Motor neuron (in vitro differentiated cells): ENCODE measurements at places on chromosomes 3 and 15. TPM values are rescaled to one million over a fixed set of nuclear protein-coding genes. Genes with fewer than 3 reads are reported as not detected.

- peak; percentile 98 for ATAC-seq
Observed at GRCh38 chr3:45545476-45545875, 49.1 kb upstream of the LIMD1 start.

- ATAC-seq, result peak; percentile 52
Observed at GRCh38 chr3:195548987-195549386, 5.9 kb upstream of the PPP1R2 start.

GRCh38 chr3:141561426-141562034 lies 74.7 kb downstream of the RASA2 start:
- peak; percentile 15 for ATAC-seq

GRCh38 chr3:30181581-30181980 lies 424.8 kb upstream of the TGFBR2 start:
- ATAC-seq, result no peak

DNA sequence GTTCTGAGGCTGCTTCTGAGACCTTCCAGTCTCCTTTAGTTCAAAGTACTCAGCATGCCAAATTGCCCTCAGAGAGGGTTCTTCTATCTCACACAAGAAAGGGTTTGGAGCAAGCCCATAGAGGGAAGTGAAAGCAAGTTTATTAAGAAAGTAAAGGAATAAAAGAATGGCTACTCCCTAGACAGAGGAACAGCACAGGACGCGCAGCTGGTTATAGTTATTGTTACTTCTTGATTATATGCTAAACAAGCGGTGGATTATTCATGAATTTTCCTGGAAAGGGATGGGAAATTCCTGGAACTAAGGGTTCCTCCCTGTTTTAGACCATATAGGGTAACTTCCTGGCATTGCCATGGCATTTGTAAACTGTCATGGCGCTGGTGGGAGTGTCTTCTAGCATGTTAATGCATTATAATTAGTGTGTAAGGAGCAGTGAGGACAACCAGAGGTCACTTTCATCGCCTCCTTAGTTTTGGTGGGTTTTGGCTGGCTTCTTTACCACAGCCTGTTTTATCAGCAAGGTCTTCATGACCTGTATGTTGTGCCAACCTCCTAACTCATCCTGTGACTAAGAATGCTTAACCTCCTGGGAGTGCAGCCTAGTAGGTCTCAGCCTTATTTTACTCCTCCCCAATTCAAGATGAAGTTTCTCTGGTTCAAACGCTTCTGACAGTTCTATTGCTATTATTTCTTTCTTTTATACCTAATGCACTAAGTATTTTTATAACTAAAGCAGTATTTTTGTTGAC lies 26.3 kb downstream of the SCN11A start:
- peak; percentile 69 for ATAC-seq

DNA sequence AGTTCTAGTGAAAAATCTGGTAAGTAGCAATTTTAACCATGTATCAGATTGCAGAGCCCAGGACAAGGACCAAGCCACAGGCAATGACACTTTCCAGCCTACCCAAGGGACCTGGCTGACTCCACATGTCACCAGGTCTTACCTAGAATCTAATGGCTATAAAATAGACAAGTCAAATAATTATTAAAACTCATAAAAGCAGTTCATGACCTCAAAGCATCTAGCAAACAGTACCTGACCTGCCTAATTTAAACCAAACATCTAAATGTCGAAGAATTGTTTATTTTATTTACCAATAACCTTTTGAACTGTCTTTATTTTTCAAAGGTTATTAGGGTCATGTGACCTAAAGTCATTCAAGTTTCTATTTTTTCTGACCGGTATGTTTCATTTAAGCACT lies 35.6 kb upstream of the MKRN3 start:
- no peak for ATAC-seq

DNA sequence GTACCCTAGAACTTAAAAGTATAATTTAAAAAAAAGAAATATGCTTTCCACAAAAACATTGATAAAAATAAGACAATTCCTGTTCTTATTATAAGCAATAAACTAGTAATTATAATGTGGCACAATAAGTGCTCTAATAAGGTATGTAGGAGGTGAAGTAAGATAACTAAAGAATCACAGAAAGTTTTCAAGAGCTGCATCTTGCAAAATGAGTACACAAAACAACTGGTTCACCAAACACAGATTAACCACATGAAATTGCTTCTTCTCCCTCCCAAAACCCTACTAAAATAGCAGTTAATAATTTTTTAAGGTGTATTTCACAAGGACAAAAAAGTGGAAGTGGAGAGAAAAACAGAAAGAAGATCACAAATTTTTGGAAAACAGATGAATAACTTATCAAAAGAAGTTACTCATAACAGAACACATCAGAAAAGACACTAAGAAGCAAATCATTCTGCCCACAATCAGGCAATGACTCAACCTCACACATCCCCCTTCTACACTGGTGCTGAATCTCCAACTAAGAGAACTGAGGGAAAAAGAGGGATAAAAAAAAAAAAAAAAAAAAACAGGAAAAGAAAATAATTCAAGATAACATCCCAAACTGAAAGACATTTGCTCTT lies 64.2 kb downstream of the TBC1D5 start:
- ATAC-seq, result no peak

GRCh38 chr3:58560771-58561311 lies 16.4 kb downstream of the FAM107A start:
- peak; percentile 48 for ATAC-seq

DNA sequence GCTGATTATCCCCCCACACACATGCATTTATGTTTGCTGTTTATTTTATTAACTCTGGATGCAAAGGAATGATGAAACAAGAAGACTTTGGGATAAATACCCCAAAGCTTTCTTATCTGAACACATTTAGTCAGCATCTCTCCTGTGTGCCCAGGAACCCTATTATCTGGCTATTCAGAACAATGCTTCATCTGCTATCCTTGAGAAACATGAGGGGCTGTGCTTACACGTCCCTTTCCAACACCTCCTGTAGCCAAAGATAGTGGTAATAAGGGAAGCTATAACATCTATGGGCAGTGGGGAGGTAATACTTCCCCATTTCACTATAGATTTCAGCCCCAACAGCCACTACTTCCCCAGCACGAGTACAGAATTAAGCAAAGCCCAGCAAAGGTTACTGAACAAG lies 94.7 kb downstream of the SSR3 start:
- no peak for ATAC-seq

DNA sequence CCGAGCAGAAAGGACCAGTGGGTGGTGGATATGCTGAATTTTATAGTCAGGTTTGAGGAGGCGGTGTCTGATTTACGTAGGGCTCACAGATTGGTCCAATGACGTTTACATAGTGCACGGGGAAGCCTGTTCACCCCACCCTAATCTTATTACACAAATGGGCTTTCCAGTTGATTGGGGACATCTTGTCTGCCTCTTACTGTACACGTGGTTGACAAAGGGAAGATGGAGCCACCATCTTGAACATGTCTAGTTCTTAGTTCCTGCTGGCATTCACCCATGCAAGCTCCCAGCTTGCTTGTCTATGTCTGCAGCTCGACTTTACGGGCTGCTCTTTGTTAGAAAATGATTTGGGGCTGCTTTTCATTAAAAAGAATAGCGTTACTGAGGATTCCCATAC lies 332.0 kb upstream of the SLCO3A1 start:
- no peak for ATAC-seq

GRCh38 chr15:74835312-74835823 lies 7.6 kb downstream of the ULK3 start:
- ATAC-seq, result no peak

- ATAC-seq, result no peak
Observed at GRCh38 chr3:48352546-48352945, 19.1 kb upstream of the SPINK8 start.

DNA sequence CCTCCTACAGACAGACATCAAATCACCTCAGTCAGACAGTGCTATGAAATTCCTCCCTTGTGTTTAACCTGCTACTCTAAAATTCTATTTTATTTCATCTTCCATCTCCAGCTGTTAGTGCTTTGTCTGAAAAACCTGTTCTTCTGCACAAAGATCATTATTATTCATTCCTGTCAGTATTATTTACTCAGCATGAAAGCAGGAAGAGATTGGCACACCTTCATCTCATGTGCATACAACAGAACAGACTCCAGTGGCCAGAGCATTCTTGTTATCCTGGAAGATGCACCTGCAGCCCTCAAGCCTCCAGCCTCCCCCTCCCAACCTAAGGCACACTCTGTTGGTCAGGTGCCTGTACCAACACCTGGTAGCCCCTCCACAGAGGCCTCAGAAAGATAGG lies 1.8 kb upstream of the ROPN1B start:
- ATAC-seq, result no peak

DNA sequence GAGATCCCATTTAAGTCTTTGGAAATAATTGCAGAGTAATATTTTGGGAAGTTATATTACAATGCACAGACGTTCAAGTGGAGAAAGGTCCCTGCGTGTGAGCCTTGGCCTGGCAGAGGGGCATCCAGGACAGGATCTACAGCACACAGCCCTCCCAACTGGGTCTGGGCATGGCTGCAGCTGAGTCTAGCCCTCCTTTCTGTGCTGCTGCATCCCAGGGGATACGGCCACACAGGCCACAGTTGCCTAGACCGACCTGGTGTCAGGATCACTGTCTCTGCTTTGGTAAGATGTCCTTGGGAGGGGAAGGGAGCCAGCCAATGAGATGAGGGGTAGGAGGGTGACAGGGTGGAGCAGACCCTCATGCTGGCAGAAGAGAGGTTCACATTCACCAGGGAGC lies 46.1 kb downstream of the APBA2 start:
- no peak for ATAC-seq

DNA sequence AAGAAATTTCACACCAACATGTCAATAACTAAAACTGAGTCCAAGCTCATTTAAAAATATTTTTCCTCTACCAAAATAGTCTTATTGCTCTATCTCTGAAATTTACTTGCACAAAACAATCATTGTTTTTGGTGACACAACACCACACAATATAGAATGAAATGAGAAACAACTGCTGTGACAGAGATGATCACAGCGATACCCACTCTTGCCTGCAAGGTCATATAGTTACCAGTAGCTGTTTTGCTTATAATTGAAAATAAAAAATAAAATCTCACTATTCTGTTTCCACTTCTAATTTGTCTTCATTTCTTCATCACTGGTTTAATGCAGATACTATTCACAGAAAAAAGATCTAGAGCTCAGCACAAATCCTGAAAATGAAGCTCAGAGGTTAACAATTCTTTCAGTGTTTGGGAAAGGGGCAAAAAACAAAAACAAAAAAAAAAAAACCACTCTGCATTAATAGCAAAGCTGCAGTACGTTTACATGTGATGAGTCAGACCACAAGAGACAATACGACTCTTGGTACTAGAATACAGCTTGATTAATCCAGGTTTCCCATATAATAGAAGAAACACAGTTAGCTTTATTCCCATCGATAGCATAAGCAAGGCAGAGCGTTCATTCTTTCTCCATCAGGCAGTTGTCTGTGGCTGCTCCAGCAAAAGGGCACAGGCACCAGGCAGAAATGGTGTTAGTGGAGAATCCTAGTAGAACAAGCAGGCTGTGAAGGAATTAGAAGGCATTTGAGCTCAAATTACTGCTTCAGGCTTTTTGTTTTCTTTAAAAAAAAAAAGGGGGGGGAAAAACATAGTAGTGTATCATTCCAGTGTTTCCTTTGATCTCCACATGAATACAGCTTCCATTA lies 773 bp downstream of the ANKRD28 start:
- ATAC-seq, result peak; percentile 87

DNA sequence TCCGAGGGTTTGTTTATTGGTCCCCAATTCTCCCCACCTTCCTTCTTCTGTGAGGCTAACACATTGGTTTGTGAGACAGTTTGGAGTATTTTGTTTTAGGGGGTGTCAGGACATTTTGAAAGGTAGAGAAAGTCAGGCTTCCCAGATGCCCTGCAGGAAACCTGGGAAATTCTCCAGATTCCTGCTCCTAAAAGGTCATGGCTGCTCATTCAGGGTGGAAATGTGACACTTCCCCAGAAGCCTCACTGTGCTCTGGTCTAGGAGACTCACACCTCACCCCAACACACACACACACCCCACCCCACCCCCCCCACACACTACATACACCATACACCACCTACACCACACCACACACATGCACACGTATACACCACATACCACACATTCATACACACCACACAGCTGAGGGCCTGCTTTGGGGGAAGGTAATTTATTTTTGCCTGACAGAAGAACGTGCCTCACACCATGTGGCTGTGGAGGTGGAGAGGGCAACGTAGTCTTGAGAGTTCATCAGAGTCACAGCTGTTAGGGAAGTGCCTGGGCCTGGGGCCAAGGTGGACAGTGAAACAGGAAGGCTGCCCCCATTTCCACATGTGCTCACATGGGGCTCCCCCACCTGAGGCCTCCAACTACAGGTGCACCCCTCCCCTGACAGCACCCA lies 40.4 kb upstream of the LIMD1 start:
- ATAC-seq, result no peak

GRCh38 chr3:159904455-159904854 lies 84.2 kb upstream of the IL12A start:
- no peak for ATAC-seq

GRCh38 chr3:117998071-117998470 lies 1036.6 kb downstream of the IGSF11 start:
- peak; percentile 9 for ATAC-seq

DNA sequence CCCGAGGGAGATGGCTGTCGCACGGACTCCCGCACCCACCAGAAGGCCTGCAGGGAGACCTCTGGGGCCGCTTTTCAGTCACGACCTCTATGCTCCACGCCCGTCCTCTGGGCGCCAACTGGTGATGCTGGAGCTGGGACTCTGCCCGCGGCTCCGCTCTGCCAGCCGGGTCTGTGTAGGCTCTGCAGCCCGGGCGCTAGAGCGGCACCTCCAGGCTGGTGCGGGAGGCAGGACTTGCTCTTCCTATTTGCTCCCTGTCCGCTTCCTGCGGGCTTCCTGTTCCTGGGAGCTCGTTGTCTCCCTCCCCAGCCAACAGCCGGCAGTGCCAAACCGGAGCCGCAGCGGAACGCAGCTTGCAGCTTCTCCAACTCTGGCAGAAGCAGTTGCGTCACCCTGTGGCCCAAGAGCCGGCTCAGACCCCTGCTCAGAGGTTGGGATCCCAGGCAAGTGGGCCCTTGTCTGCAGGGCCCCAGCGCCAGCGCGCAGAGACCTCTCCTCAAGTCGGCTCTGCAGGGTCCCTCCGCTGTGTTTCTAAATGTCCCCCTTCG lies 285.9 kb downstream of the XXYLT1 start:
- ATAC-seq, result no peak

Gene PHLDB2
- total RNA-seq, result 5.4 and 7.8 TPM in 2 replicates

Gene IL12A
- total RNA-seq, result 1.3 and 2.4 TPM in 2 replicates

Gene HEG1
- 173 and 190 TPM in 2 replicates for total RNA-seq

Gene PCBP4
- total RNA-seq, result 338 and 344 TPM in 2 replicates

Gene C3orf20
- 0.21 and 0.22 TPM in 2 replicates for total RNA-seq

Gene MED12L
- 8.1 and 9.9 TPM in 2 replicates for total RNA-seq

Gene FANCD2OS
- not detected in 2 replicates for total RNA-seq

Gene FOXP1
- total RNA-seq, result 118 and 135 TPM in 2 replicates

Gene RLBP1
- total RNA-seq, result 0.35 TPM in 1 of 2 replicates, not detected in the other

Gene ZNF860
- 0.85 and 1.0 TPM in 2 replicates for total RNA-seq

Gene IFRD2
- 18.2 and 22.4 TPM in 2 replicates for total RNA-seq

Gene RTP4
- 0.28 and 0.49 TPM in 2 replicates for total RNA-seq

Gene CPNE9
- total RNA-seq, result 0.33 and 1.1 TPM in 2 replicates

Gene FBXW12
- total RNA-seq, result 0.28 and 0.68 TPM in 2 replicates

Gene KLF13
- 36.5 and 37.0 TPM in 2 replicates for total RNA-seq

Gene CPA3
- not detected in 2 replicates for total RNA-seq

Gene THRB
- 2.0 and 2.2 TPM in 2 replicates for total RNA-seq

Gene CD86
- total RNA-seq, result 0.17 and 0.18 TPM in 2 replicates

Gene GAP43
- total RNA-seq, result 289 and 312 TPM in 2 replicates

Gene CPLX3
- 0.38 and 1.3 TPM in 2 replicates for total RNA-seq

Gene HTR3E
- 0.25 TPM in 1 of 2 replicates, not detected in the other for total RNA-seq
